ENCODE measurements at places on chromosomes 2 and 18.

DNA sequence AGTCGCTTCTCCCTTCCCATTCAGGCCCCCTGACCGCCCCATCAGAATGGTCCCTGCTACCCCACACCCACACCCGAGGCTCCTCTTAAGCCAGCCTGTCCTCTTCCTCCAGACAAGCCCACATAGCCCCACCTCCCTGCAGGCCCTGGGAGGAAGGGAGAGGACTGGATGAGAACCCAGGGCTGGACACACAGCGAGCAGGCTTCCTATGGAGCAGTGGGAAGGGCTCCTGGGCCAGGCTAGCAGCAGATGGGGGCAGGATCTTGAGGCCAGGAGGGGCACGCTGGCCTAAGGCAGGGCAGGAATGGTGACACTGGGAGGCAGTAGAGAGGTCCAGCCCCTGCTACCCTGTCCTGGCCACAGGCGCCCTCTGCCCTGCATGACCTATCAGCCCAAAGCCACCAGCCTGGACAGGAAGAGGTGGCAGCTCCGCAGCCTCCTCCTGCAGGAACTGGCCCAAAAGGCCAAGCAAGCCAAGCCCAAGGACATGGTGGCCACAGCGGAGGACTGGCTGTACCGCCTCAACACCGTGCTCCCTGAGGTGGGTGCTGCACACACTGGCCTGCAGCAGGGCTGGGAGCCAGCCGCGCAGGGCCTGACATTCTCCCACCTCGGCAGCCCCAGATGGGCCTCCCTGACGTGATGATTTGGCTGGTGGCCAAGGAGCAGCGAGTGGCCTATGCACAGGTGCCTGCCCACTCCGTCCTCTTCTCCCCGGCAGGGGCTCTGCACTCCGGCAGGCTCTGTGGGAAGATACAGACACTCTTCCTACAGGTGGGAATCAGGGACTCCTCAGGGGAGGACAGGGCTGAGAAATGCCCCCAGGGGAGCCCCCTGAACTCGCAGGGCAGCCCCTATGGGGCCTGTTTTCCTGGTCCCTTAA, 43.3 kb downstream of the FER1L5 start:
- DNase-seq, result no peak

DNA sequence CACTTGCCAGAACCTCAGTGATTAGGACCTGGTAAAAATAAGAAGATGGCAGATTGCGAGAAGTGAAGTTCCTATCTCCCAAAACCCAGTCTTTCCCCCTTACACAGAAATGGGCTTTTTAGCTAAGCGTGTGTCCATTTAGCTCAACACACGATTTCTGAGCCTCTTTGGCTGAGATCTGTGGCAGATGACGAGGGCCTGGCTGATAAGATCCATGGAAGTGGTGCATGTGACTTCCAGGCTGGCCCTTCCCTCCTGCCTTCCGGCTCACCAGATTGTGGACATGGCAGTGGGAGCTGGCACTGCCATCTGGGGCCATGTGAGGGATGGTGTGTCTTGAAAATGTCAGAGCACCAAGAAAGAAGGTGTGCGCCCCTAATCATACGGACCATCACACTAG, 41.0 kb upstream of the ZFP36L2 start:
- no peak for DNase-seq

DNA sequence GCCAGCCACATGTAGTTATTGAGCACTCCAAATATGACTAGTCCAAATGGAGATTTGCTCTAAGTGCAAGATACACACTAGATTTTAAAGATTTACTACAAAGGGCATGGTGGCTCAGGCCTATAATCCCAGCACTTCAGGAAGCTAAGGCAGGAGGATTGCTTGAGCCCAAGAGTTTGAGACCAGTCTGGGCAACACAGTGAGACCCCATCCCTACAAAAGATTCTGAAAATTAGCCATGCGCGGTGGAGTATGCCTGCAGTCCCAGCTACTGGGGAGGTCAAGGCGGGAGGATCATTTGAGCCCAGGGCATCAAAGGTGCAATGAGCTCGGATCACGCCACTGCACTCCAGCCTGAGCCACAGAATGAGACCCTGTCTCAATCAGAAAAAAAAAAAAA, 93.5 kb upstream of the HNRNPA3 start:
- DNase-seq, result no peak

GRCh38 chr18:24763765-24764513, 303.5 kb downstream of the HRH4 start:
- no peak for DNase-seq

- no peak for DNase-seq
These were observed 1.9 kb downstream of the MPPE1 start for GRCh38 chr18:11906176-11906575.

GRCh38 chr2:163686289-163686688, 49.5 kb downstream of the FIGN start:
- no peak for DNase-seq

GRCh38 chr2:176106581-176107539, at the start of gene HOXD11:
Gene HOXD11, plus strand, starts transcription at chr2:176107280. Its CDS starts 76 bp downstream, at chr2:176107356.
- no peak for DNase-seq

GRCh38 chr2:107633580-107634147, 193.0 kb upstream of the RGPD4 start:
- no peak for DNase-seq

DNA sequence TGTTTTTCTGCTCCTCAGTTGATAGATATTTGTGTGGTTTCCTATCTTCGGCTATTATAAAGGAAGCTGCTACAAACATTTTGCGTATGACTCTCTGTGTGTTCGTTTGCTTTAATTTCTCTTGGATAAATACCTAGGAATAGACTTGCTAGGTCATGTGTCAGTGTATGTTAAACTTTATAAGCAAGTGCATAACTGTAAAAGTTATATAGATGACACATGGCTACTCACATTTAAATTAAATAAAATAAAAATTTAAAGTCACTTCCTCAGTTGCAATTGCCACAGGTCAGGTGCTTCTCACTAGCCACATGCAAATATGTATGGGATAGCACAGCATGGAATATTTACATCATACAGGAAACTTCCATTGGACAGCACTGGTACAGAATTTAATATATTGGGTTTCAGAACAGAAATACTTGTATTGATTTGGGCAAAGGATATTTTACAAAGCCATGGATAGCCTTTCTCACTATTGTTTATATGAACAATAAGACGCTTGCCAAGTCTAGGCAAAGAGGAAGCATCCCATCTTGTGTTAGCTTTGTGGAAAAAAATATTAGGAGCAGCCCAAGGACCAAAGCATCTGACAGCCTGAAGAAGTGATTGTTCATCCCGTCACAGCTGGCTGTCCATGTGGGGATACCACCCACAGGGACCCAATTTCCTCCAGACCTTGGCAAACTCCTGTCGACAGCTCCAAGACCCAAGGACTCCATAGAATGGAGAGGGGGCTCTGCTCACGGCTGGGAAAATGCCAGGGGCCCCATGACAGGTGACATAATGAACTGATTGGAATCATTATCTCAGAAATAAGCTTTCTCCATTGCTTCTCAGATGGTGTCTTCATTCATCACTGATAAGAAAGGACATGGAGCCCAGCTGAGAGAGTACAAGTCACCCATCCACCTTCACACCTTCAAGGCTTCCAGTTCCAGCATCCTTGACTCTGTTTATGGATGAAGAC, 196.7 kb downstream of the SH3BP4 start:
- no peak for DNase-seq

GRCh38 chr18:44197832-44198611, 482.7 kb upstream of the SETBP1 start:
- no peak for DNase-seq

DNA sequence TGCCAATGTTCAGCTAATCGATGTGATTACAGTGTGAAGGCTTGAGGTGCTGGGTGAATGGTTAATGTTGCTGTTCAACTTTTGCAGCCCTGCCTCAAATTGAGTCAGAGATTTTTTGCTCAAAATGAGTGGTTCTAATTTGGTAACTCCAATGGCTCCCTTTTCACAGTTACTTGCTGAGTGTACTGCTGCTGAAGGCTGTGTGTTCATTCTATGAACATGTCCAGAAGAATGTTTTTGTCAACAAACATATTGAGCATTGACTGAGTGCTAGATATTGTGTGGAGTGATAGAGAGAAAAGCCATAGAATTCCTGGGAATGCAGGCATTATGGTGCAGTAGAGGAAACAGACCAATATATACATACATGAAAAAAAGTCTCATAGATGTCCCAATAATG, 39.0 kb upstream of the TCF4 start:
- DNase-seq, result no peak

DNA sequence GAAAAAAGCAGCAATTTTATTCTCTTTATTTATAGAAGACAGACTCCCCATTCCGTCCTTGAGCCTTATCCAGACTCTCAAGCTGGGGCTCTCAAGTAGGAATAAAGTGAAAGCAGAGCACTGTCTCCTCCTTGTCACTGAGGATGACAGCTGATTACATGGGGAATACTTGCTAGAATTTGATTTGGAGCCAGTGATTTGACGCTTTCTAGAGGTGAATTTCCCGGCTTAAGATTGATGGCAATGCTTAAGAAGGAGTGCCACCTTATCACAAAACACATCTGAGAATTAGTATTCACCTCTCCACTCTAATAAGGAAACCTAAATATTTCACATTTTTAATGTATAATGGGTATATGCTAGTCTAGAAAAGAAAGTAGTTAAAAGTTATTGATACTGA, 135.4 kb upstream of the SLC39A10 start:
- no peak for DNase-seq

DNA sequence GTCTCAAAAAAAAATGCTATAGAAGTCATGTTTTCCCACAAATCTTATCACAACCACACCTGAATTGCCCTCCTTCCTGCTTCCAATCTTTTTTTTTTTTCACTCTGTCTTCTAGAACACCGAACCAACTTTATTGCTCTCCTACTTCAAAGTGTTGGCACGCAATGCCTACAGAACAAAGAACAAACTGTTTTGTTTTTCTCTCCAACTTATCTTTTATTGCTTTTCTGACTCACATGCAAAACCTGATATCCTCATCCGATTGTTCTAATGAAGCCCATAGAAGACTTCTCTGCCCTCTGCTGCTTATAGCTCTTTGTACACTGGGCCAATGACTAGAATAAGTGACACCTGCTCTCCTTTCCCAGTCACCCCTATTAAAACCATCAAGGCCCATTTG, 602.8 kb downstream of the EPHA4 start:
- DNase-seq, result no peak

DNA sequence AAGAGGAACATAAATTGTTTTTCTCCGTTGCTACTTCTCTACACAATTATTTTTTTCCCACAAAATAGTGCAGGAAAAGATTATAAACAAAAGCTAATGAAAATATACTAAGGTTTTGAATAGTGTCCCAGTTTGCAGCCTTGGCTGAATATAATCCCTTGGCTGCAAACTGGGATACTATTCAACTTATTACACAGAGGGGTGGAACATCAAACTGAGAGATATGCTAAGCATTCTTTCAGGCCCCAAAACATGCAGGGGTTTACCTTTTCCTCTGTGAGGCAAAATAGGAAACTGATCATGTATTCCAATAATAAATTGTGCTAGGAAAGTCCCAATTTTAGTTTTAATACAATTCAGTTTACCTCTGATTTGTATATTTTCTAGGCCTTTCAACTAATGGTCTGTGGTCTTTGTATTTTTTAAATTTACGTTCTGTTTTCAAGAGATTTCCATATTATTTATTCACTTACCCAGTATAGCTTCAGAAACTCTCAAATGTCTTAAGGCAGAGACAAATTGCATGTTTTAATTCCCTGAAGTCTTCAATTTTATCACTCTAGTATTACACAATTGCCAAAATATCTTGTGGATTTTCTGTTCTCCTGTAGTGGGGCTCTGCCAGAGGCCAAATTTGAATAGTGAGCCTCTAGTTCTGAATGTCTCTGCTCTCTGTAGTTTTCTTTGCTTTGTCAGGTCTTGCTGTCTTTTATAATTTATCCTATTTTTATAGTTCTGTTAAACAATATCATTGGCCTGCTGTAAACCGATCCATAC, 63.9 kb downstream of the PPP1R1C start:
- no peak for DNase-seq

- no peak for DNase-seq
These were observed 21.5 kb downstream of the MTERF4 start for GRCh38 chr2:241080405-241081189.

DNA sequence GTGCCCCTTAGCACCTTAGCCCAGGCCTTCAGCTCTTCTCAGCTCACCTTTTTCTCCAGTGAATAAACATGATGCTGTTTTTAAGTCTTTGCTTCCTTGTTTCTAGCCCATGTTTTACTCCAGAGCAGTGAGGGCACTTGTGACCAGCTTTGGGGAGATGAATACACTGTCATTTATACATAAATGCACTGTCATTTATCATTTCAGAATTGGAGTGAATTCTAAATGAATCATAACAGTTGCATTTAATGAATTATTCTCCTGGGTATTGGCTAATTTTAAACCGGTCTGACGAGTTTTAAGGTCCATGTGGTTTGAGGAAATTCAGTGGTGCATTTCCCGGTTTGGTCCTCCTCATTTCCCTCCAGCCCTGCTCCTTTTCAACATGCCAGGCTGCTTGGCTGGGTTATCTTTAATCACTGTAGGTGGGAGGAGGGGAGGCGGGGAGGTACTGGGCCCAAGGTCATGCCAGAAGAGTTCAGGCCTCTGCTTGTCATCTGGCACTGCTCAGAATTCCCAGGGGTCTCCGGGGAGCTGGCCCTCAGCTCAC, 23.9 kb downstream of the PRKCE start:
- no peak for DNase-seq

DNA sequence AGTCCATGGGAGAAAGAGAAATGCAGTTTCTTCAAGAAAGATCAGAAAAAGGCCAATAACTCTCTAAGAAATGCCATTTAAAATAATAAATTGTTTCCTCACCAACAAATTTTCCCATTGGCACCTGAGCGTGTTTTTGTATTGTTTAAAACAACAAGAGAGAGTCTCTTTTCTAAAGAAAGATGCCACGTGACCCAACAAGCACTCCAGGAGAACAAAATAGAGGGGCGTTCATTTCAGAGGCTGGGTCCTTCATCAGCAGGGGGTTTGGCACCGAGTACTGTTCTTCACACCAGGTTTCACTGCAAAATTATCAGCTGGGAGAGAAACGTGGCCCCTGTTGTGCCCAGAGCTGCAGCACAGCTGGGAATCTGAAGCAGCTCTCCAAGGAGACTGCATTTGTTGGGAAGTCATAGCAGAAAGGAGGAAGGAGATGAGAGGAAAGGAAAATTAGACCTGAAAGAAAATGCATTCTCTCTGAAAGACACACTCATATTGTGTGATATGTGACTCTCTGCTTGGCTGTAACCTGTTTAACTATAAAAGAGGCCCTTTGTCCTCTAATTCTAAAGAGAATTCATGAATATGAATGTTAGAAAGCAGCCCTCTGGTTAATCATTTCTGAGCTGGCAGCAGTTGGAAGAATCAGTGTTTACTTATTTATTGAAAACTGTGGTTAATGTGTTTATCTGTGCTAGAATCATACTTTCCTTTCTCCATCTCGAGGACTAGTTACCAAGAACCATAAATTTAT, 205.3 kb upstream of the CDH20 start:
- DNase-seq, result no peak
